ENCODE measurements at places on chromosomes 7 and 10.

DNA sequence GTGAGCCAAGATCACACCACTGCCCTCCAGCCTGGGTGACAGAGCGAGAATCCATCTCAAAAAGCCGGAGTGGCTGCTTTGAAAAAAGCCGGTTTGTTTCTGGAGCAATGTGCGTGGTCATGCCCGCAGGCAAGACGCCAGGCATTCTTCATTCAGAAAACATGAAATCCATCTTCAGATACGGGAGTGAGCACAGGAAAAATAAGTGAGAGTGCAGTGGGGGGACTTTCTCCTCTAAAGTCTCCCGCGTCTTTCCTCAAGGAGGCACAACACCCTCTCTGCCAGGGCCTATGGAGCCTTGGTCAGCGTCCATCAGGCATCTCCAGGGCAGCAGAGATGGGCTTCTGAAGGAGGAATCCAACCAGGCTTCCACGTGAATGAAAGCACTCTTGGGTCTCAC lies 62.3 kb upstream of the DGKI start:
- DNase-seq: no peak

DNA sequence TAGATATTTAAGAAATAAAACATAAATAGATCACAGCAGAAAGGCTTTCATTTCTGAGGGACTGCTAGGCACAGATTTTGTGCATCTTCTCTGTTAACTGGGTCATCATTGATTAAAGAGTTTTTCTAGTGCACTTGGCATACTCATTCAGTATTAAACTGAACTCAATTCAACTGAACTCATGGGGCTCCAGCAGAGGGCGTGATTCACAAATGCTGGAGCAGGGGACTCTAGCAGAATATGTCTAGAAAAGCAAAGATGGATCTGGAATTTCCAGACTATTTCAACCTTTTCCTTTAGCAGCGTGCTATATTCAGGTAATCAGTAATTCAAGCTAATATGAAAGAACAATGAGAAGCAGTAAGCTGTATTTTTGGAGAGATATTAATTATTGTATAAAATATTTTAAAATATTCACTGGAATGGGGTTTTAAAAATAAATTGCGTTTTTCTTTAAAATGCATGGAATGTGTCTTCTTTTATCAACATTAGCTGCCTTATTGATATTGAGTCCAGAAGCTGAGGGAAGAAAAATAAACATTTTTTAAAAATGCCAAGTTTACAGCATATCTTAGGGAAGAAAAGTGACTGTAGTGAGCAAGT lies 296.8 kb upstream of the CACNA2D1 start:
- no peak for DNase-seq

DNA sequence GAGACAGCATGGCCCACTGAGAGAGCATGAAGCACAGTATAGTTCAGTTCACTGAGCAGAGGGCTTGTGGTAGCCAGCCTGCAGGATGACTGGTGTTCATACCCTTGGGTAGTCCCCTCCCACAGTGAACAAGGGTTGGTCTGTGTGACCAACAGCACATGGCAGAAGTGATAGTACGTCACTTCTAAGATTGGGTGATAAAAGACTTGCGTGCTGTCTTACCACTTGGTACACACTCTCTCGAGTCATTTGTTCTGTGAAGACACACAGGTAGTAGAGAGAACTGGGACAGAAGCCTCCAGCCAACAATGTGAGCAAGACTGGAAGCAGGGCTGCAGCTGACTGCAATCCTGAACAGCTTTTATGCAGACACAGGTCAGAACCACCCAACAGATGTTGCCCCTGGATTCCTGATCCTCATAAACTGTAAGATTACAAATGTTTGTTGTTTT lies 14.6 kb downstream of the EPC1 start:
- DNase-seq: no peak

- no peak for DNase-seq
These were observed 2.6 kb upstream of the CYP26A1 start for GRCh38 chr10:93071177-93071472.

- DNase-seq: no peak
These were observed 65.9 kb upstream of the NEBL start for GRCh38 chr10:20963056-20963455.

DNA sequence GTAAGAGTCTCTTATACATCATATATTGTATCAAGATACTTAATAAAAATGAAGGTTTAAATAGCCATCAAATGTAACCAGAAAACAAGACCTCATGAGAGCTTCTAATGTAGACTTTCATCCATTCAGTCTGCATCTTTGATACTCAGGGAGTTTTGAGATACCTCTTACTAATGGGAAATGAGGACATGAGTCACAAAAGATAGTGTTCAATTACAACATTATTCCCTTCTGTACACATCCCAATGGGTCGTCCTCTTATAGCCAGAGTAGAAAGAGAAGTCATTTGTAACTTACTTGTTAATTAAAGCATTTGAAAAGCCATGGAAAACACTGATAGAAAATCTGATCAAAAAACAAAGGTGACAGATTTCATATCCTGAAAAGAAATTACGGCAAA lies 19.4 kb downstream of the SHTN1 start:
- DNase-seq: no peak

DNA sequence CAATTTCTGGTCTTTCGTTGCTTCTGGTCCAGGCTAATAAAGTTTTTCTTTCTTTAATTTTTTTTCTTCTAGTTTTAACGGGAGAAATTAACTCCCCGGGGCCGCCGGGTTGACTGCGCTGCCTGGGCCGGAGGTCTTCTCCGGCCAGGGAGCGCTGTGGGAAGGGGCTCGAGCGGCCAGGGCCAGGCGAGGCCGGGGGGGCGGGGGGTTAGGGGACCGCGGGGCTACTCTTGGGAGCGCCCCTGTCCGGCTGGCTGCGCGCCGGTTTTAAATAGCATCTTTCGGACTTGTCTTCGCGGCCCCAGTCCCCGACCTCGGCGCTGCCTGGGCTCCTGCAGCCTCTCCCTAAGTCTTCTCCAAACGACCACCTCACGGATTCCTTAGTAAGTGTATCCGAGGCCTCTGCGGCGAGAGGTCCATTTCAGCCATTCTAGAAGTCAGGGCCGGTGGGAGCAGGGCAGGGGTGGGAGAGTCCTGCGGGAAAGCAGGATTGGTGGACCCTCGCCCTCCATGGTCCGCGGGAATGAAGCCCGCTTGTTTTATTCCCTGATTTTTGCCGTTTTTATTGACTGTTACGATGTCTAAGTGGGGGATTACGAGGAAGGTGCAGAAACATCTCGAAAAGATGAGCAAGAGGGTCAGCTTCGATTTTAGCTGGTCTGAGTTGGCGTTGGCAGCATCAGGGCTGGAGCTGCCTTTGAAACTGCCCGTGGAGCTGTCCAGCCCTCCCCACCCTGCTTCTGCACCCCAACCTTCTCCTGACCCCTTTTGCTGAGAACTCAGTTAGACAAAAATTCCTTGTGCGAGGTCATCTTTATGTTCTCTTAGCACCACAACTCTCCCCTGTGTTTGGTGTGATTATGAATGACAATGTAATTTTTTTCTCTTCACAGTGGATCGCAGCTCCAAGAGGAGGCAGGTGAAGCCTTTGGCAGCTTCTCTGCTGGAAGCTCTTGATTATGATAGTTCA lies 555 bp downstream of the PHF14 start:
- no peak for DNase-seq

- DNase-seq: no peak
These were observed 10.1 kb downstream of the KNDC1 start for GRCh38 chr10:133170092-133170491.

- DNase-seq: no peak
These were observed 63.7 kb downstream of the SP8 start for GRCh38 chr7:20722941-20723340.

DNA sequence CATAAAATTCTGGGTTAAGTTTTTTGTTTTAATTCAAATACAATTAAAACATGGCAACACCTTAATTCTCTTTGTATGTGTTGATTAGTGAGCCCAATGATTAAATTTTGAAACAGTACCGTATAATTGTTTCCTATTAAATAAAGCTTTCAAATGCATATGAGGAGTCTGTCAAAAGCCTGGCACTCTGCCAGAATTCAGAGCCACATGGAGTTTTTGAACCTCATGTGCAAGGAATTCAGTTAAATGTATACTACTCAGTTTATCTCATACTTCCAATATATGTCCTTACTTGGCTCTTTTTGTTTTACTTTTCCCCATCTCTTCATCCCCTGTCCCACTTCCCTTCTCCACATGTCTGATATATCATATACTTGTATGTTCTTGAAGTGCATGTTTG lies 165.6 kb upstream of the FAM3C start:
- DNase-seq: no peak

- no peak for DNase-seq
These were observed 118.8 kb upstream of the LYZL2 start for GRCh38 chr10:30748152-30748973.

GRCh38 chr10:124109261-124109660 lies 15.9 kb upstream of the CHST15 start:
- DNase-seq: no peak

DNA sequence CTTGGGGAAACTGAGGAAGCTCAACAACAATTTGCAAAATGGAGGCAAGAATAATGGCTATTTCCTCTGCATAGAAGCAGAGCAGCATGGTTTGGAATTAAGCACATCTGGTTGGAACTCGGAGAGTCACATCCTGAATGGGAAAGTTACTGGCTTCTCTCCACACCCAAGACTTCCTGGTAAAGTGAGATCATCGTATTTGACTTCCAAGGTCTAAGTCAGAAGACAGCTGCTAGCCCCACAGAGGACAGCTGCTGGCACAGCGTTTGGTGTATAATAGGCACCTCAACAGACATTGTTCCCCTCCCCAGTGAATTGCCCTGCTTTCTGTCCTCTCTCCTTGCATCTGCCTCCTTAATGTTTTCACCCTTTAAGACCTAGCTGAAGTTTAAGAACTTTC lies 37.0 kb upstream of the NRF1 start:
- DNase-seq: no peak

- no peak for DNase-seq
These were observed 23.8 kb upstream of the IFIT2 start for GRCh38 chr10:89278034-89278535.

DNA sequence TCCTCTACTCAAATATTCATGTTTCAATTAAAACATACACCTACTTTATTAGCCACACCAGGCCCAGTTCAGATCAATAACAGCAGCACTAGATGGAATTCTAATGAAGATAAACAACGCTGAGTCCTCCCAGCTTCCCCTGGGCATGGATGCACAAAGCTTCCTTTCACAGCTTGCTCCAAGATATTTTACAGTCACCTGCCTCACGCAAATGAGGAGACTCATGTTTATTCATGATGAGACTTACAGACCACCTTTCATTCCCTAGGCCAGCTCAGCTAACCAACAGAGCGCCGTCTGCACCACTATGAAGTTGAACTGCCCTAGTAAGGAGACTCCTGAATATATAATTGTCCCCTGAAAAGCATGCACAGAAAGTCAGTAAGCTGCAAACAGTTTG lies 283.0 kb upstream of the AOAH start:
- DNase-seq: no peak

DNA sequence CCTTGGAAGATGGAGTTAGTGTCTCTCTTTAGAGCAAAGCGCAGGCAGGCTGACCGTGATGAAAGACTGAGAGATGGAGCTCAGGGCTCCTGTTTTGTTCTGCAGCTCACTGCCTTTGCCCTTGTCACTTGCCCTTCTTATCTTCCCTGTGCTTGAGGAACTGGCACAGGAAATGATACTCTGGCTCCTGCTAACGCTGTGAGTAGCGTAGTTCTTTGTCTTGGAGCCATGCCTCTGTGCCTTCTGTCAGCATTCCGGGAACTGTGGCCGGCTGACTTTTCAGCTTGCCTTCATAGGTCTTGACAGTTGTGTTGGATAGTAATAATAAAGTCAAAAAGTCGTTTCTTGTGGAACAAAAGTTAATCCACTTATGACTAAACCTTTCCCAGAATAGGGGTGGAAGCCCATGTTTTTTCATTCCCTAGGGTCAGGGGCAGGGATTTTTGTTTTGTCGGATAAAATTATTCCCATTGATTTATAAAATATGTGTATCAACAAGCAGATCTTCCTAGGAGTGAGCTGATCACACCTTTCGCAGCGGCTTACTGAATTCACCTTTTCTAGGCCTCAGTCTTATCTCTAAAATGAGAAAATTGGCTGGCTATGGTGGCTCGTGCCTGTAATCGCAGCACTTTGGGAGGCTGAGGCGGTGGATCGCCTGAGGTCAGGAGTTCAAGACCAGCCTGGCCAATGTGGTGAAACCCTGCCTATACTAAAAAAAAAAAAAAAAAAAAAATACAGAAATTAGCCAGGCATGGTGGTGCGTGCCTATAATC lies 16.6 kb upstream of the TMEM236 start:
- DNase-seq: no peak

DNA sequence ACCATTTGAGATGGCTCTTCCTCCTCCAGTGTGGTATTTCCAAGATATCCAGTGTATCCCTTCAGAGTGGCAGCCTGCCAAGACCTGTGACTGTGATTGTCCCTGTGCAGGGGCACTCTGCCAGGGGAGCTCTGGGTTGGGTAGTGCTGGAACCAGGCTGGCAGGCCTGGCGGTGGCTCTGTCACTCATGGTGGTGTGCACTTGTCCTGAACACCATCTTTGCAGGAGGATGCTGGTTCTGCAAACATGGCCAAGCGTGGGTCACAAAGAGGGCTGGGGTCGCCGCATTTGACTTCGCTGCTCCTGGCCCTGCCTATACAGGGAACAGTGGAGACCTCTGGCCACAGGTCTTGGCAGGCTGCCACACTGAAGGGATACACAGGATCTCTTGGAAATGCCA lies 205.2 kb downstream of the PRPF18 start:
- DNase-seq: no peak

DNA sequence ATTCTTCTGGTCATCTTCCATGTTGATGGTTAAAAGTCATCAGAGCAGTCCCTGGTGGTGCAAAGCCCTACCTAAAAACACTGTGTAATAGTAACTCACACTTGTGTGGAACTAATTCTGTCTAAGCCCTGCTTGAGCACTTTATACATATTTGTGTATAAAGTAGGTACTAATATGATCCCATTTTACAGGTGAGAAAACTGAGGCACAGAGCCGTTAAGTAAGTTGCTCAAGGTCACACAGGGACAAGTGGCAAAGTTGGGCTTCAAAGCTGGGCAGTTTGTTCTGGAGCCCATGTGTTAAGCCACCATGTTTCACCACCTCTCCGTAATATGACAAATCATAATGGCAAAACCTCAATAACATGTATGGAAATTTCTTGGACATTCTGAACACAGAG lies 48.1 kb downstream of the BPGM start:
- DNase-seq: no peak

GRCh38 chr10:131660427-131660826 lies 240.4 kb upstream of the PPP2R2D start:
- DNase-seq: peak; percentile 41

- DNase-seq: no peak
These were observed 57.9 kb upstream of the FZD8 start for GRCh38 chr10:35699848-35700486.

GRCh38 chr7:151081170-151082101 lies 827 bp upstream of the FASTK start:
- peak; percentile 69 for DNase-seq

DNA sequence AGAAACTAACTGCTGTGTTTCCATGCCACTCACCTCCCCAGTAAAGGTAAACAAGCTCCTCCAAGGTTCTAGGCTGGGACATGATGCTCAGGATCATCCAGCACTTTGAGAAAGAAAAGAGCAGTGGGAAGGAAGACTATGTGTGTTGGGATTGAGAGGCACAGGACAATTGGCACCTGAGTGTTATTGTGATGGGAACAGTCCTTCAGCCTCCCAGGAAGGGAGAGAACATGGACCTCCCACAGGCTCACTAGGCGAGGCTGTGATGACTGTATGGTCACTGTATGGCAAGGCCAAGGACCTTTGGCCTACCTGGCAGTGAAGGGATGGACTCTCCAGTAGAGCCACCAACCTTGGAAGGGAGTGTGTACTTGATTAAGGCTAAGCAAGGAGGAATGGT lies 123.2 kb upstream of the UNC5B start:
- DNase-seq: peak; percentile 15

- DNase-seq: no peak
These were observed 28.9 kb upstream of the NPY start for GRCh38 chr7:24255139-24255538.
